GM23338 (cell line): ENCODE measurements at places on chromosomes 13 and 19. TPM values are rescaled to one million over a fixed set of nuclear protein-coding genes. Genes with fewer than 3 reads are reported as not detected.

The RABAC1 gene
- 113 and 151 TPM in 2 replicates for total RNA-seq

DNA sequence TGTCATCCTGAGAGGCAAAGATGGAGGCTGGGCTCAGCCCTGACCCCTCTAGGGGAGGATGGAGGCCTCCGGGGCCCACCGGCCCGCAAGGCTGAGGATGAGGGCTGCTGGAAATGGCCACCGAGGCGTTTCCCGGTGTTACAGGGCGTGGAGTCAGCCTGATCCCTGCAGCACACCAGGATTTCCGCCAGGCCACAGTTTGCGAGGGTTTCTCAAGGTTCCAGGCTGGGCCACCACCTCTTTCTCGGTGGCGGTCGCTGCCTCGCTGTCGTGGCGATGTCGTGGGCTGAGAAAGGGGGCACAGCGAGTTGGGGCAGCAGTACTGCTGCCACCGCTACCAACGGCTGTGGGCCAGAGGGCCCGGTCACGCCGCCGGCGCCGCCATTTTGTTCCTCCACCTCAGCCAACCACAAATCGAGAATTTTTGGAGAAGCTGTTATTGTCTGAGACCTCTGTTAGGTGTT is at the start of gene CSNK1A1L:
CSNK1A1L (minus strand) TSS at position 414 of the 464 bp plus-strand sequence; CDS start at position 6, 408 bp downstream.
- no peak for DNase-seq

DNA sequence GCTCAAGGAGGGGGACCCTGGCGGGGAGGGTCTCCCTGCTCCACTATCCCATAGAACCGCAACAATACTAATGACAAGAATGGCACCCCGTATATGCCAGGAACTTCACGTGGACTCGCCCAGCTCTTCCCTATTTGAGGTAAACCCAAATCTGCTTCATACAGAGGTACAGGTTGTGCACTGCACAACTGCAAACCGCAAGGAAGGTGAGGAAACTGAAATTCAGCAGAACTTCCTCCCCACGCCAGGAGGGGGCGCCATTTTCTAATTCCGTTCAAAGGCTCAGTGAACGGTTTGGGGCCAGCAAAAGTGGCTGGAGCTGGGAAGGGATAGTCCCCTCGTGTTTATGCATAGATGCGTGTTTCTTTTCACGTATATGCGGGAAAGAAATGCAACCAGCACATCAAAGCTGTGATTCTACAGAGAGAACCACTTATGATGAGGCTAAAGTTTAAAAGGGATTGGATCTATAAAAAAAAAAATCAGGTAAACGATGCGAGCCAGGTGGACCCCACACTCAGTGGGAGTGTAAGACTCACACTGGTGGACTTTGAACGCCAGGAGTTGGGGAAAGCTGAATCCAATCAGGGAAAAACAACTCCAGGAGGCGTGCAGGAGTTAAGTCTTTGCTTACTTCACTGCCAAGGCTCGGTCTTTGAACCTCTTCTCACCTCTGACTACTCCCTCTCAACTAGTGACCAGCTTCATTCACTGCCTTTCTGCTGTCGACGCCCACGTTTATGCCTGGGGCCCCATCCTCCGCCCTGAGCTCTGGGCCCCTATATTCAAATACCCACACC is 20.3 kb downstream of the C19orf81 start:
- DNase-seq = peak; percentile 35

The FGF21 gene
- 1.3 TPM in 1 of 2 replicates, not detected in the other for total RNA-seq

DNA sequence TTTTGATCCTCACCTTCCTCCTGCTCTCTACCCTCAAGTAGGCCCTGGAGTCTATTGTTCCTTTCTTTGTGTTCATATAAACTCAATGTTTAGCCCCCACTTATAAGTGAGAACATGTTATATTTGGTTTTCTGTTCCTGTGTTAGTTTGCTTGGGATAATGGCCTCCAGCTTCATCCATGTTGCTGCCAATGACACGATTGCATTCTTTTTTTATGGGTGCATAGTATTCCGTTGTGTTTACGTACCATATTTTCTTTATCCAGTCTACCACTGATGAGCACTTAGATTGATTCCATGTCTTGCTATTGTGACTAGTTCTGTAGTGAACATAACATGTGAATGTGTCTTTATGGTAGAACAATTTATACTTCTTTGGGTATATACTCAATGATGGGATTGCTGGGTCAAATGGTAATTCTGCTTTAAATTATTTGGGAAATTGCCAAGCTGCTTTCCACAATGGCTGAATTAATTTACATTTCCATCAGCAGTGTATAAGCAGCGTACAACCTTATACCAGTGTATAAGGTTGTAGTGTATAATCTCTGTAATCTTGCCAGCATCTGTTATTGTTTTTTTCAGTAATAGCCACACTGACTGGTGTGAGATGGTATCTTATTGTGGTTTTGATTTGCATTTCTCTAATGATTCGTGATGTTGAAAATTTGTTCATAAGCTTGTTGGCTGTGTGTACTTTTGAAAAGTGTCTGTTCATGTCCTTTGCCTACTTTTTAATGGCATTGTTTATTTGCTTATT is 288.9 kb downstream of the KCNRG start:
- DNase-seq = no peak

DNA sequence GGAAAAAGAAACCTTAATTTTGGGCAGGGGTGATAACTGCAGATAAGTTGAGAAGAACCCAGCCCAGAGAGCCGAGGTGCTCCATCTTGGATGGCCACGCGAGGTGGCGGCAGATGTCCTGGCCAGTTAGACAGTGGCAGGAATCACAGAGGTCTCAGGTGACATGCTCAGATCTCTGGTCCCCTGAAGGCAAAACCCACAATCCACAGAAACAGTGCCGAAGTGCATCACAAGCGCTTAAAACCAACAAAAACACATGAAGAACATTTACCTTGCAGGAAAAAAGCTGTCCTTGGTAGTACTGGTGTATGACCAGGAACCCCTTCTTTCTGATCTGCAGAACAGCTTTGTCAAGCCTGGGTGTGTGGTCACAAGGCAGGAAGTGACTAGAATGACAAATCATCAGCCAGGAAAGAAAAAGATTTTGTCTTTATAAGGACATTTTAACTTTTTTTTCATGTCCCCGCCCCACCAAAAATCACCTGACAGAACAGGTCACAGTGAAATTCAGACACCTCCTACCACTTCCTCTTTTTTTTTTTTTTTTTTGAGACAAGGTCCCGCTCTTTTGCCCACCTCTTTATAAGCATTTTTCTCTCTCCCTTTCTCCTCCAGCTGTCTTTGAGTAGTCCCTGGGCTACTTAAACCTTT is at the start of gene LCP1:
LCP1 (minus strand) TSS at position 338 of the 651 bp plus-strand sequence. CDS start 22,515 bp downstream, outside the sequence.
- peak; percentile 16 for DNase-seq

The ZIC2 gene
- 76.2 and 87.9 TPM in 2 replicates for total RNA-seq

- DNase-seq = no peak
These were observed 896.5 kb downstream of the UQCRFS1 start for GRCh38 chr19:28316464-28316863.

The CEBPA gene
- total RNA-seq = 2.6 and 5.0 TPM in 2 replicates

DNA sequence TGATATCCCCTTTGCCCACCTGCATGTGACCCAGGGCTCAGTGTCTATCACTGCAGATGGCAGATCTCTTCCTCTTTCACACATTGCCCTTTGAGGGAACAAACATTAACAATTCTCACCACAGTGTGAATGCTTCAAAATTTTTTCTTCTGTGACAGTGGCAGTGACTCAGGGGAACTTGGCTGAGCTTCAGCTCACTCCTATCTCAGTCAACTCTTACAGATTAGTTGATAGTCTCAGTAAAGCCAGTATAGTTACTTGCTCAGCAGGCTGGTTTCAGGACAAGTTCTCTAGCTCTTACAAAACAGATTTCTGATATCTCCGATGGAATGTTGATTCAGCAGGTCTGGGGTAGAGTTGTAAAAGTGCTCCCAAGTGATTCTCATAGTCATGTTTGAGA is 166.9 kb downstream of the DLEU7 start:
- no peak for DNase-seq

The HSH2D gene
- total RNA-seq = 0.97 and 1.4 TPM in 2 replicates

DNA sequence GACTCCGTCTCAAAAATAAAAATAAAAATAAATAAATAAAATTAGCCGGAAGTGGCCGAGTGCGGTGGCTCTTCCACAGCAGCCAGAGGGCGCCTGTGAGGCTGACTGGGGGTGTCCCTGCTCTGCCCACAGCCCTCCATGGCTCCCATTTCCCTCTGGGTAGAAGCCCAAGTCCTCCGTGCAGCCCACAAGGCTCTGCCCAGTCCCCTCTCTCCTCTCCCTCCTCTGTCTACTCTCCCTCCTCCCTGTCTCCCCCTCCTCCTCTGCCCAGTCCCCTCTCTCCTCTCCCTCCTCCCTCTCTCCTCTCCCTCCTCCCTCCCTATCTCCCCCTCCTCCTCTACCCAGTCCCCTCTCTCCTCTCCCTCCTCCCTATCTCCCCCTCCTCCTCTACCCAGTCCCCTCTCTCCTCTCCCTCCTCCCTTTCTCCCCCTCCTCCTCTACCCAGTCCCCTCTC is 20.4 kb downstream of the MISP start:
- DNase-seq = peak; percentile 62

- peak; percentile 85 for DNase-seq
These were observed 4.0 kb downstream of the EMP3 start for GRCh38 chr19:48329167-48329891.

The KLF1 gene
- 1.1 and 1.4 TPM in 2 replicates for total RNA-seq

- no peak for DNase-seq
These were observed 10.6 kb upstream of the CEACAM21 start for GRCh38 chr19:41565379-41565720.
